ENCODE measurements at places on chromosomes 5 and 9. TPM values are rescaled to one million over a fixed set of nuclear protein-coding genes. Genes with fewer than 3 reads are reported as not detected.

DNA sequence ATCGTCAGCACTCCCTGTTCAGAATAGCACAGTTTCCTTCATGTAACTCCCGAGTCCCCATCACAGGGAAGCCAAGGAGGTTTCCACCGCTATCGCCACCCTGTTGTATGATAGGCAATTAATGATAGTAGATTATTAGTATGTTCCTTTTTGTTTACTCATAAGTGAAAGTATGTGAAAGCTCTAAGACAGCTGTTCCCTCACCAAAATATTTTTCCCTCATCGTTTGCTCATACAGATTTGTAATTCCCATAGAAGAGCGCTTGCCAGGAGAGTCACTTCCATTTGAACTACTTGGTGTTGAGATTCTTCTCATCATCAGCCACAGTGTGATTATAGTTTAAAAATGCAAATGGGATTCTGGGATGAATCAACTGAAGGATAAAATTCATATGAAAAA, 140.9 kb downstream of the PAM start:
- no peak for DNase-seq
- no peak overlapping the region for H3K4me3 ChIP-seq
- H3K27me3 ChIP-seq = no peaks in the 10 kb centered on the region
- no peaks in the 10 kb centered on the region for H3K4me1 ChIP-seq

- H3K36me3 ChIP-seq = no peaks in the 10 kb centered on the region
- H3K4me3 ChIP-seq = no peak overlapping the region
- no peak for DNase-seq
- peaks cover 32% of the 10 kb centered on the region for H3K4me1 ChIP-seq
These were observed 239.0 kb downstream of the FSTL4 start for GRCh38 chr5:133373121-133373870.

DNA sequence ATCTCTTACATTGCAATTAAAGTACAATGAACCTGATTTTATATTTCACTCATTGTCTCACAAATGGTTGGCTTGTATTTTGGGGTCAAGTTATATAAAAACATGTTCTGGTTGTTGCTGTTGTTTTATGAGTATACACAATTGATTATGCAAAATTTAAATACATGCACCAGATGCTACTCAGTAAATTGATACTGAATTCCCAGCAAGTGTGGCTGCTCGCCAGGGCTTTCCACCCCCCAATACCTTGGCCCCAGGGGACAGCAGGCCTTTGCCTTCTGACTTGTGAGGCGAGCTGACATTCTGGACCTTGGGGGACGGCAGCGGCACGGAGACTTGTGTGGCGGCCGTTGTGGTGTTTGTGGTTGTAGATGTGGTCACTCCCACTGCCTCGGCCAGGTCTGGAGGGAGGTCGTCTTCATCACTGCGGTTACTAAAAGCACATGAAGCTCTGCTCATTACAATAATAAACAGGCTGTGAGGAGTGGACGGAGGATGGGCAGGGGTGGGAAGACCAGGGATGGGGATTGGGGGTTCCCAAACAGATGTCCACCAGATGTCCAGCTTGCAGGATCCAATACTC, 27.0 kb upstream of the FRRS1L start:
- no peaks in the 10 kb centered on the region for H3K27me3 ChIP-seq
- no peak overlapping the region for H3K27ac ChIP-seq
- peaks cover 3% of the 10 kb centered on the region for H3K4me1 ChIP-seq
- peaks cover 40% of the 10 kb centered on the region for H3K36me3 ChIP-seq

- H3K4me1 ChIP-seq = no peaks in the 10 kb centered on the region
- no peaks in the 10 kb centered on the region for H3K36me3 ChIP-seq
- no peak overlapping the region for H3K4me3 ChIP-seq
- no peaks in the 10 kb centered on the region for H3K27me3 ChIP-seq
- no peak for DNase-seq
These were observed 58.6 kb upstream of the DMAC1 start for GRCh38 chr9:7858166-7858565.

- H3K4me1 ChIP-seq = peaks cover 22% of the 10 kb centered on the region
- H3K4me3 ChIP-seq = no peak overlapping the region
- no peaks in the 10 kb centered on the region for H3K36me3 ChIP-seq
- DNase-seq = no peak
- H3K27ac ChIP-seq = no peak overlapping the region
These were observed 93.3 kb upstream of the LMX1B start for GRCh38 chr9:126520453-126520852.

GRCh38 chr9:114810614-114811013, 4.8 kb upstream of the TNFSF15 start:
- peaks cover 4% of the 10 kb centered on the region for H3K4me1 ChIP-seq
- no peak overlapping the region for H3K27ac ChIP-seq
- DNase-seq = no peak
- no peak overlapping the region for H3K4me3 ChIP-seq

- DNase-seq = no peak
- no peaks in the 10 kb centered on the region for H3K27me3 ChIP-seq
- no peak overlapping the region for H3K27ac ChIP-seq
- no peaks in the 10 kb centered on the region for H3K4me1 ChIP-seq
- H3K4me3 ChIP-seq = no peak overlapping the region
- no peaks in the 10 kb centered on the region for H3K36me3 ChIP-seq
These were observed 428.6 kb upstream of the ADAMTSL1 start for GRCh38 chr9:18045326-18045725.

- peaks cover 23% of the 10 kb centered on the region for H3K4me1 ChIP-seq
- DNase-seq = no peak
- H3K4me3 ChIP-seq = no peak overlapping the region
- no peaks in the 10 kb centered on the region for H3K27me3 ChIP-seq
These were observed 10.3 kb upstream of the NOTCH1 start for GRCh38 chr9:136556166-136556565.

DNA sequence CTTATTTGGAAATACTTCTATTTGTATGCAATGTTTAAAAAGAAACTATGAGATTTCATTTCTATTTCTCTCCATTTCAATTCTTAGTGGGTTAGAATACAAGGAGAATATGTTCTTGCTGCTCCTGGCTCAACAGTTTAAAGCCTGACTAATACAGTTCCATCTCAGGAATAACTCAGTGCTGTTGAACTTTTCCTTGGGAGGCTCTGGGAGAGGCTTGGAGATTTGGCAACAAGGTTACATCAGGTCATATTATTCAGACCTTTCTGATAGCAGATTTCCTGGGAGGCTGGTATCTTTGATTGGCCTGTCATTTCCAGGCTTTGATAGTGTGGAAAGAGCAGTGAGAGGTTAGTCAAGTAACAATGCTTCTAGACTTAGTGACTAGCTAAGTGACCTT, 481.7 kb upstream of the KLF4 start:
- no peak overlapping the region for H3K4me3 ChIP-seq
- H3K27ac ChIP-seq = no peak overlapping the region
- no peaks in the 10 kb centered on the region for H3K36me3 ChIP-seq
- no peaks in the 10 kb centered on the region for H3K4me1 ChIP-seq
- no peaks in the 10 kb centered on the region for H3K27me3 ChIP-seq
- DNase-seq = no peak

DNA sequence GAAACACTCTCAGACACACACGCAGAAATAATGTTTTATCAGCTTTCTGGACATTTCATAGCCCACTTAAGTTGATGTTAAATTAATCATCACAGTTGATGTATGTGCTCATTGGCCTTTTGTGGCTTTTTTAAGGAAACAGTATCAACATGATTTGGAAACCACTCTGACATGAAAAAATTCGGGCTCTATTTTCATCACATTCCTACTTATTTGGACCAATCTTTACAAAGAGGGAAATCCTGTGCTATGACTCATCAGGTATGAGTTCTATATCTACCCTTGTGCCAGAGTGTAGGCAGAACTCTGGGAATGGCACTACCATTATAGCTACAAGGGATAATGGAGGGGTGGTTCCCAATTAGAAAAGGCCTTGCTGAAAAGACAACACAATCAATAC, 388.4 kb upstream of the PTGER4 start:
- no peaks in the 10 kb centered on the region for H3K36me3 ChIP-seq
- H3K27ac ChIP-seq = no peak overlapping the region

- no peaks in the 10 kb centered on the region for H3K4me1 ChIP-seq
- no peak overlapping the region for H3K27ac ChIP-seq
- H3K4me3 ChIP-seq = no peak overlapping the region
- no peaks in the 10 kb centered on the region for H3K27me3 ChIP-seq
- no peaks in the 10 kb centered on the region for H3K36me3 ChIP-seq
These were observed 61.2 kb downstream of the FYB1 start for GRCh38 chr5:39158127-39158593.

GRCh38 chr5:95784514-95785302, 37.8 kb downstream of the GLRX start:
- H3K4me1 ChIP-seq = no peaks in the 10 kb centered on the region
- H3K4me3 ChIP-seq = no peak overlapping the region
- no peak for DNase-seq
- no peaks in the 10 kb centered on the region for H3K36me3 ChIP-seq
- no peaks in the 10 kb centered on the region for H3K27me3 ChIP-seq

ZNF879 gene
- 10.2 TPM for total RNA-seq

SLC1A3 gene
- 456 TPM for total RNA-seq

SSBP2 gene
- 86.3 TPM for total RNA-seq

SLC34A1 gene
- total RNA-seq = not detected

PCSK1 gene
- 2.4 TPM for total RNA-seq

AJM1 gene
- 2.2 TPM for total RNA-seq

PLPPR1 gene
- 120 TPM for total RNA-seq

GABRG2 gene
- total RNA-seq = 77.7 TPM

SLC6A7 gene
- 11.3 TPM for total RNA-seq

HMCN2 gene
- 2.4 TPM for total RNA-seq

LEAP2 gene
- 1.8 TPM for total RNA-seq

Data from spinal cord (tissue), 10 donors.